Stimulated activated memory B cell treated with anti-CD40 and anti-IgM and Interleukin-4, amounts not matched to agents 10 μg/mL and 1 μg/mL and 100 μg/mL, for 72 hours (primary cell): ENCODE measurements at places on chromosomes 5 and 9.

- ATAC-seq: no peak
These were observed 246.8 kb downstream of the NSG2 start for GRCh38 chr5:174292348-174292747.

GRCh38 chr5:113057557-113057984 is 81.0 kb downstream of the DCP2 start:
- no peak for ATAC-seq

DNA sequence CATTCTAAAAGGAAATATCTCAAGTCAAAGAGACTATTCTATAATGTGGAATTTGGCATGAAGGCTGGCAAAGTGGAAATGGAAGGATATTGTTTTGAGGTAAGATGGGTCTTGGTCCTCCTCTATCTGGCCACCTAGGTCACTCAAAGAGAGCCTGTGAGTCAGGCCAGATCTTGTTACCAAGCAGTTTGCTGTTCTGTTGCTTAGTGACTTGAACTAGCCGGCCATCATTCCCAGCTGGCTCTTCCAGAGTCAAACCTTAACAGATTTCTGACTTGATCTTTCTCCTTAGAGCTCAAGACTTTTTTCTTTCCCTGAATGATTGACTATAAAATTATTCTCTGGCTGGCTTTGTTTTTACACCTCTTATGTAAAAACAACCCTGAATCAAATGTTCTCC is 136.1 kb downstream of the PDE4D start:
- no peak for ATAC-seq

GRCh38 chr5:16864631-16865131 is 71.4 kb downstream of the MYO10 start:
- no peak for ATAC-seq

GRCh38 chr5:178440181-178440580 is 150.0 kb downstream of the COL23A1 start:
- ATAC-seq: no peak

DNA sequence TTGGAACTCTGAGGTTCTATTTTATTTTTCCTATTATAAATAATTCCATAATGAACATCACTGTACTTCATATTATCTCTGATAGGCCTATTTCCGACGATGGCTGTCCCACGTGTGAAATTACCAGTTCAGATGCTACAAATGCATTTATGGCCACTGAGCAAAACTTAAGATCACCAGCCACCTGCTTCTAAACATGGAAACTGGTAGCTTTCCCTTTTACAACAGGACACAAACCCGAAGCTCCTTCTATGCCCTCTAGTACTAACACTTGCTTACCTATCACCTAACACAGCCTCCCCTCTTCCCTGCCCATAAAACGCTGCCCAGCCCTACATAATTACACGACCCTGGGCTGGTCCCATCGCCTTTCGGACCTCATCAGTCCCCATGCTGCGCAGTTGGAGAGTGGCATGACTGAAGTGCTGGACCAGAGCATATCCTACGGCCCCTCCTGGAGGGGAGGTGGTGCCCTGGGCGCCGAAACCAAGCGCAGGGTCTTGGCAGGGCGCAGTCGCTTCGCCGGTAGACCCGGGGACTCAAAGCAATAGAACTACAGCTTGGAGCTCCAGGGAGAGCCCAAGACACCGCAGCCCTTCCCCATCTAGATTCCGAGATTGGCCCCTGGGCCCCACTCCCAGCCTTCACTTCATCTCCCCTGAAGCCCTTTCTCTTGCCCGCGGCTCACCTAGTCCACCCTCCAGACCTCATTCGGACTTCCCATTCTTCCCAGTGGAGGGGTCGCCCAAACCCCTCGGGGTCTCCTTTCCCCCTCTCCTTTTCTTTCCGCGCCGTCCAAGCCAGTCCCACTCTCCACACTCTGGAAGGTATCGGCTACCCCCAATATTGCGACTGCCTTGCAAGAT is 1.0 kb upstream of the SAP30L start:
- no peak for ATAC-seq

DNA sequence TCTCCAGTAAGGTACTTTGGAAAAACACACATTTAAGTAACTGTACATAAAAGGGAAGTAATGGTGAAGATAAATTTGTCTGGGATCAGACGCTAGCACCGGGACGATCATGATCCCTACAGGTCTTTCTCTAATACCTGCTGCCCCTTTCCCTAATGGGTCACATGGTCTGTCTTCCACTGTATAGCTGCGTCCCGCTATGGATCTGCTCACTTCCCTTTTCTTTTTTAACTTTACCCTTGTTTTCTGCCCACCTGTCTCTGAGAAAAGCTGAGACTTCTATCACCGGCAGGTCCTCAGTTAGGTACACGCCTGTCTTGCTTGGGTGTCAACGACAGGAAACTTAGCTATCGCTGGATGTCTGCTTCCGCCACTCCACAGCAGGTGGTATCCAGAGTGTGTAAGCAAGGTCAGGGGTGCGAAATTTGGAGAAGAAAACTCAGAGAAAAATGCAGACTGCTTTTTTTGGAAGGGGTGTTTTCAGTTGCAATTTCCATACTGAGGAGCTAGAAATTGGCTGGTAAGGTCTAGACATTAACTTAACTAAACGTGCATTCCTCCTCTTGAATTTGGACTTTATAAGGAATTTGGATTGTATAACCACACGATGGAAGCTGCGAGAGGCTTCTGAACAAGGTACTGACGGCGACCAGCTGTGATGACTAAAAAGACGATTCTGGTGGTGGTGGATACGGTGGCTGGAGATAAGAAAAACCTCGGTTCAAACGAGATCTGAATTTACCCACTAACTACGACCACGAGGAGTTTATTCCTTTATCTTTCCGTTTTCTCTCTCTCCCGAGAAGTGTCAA is 1.1 kb upstream of the ICE1 start:
- ATAC-seq: peak; percentile 0

- no peak for ATAC-seq
These were observed 101.8 kb downstream of the MAST4 start for GRCh38 chr5:66697796-66698564.

GRCh38 chr5:112419164-112419985 is at the start of gene EPB41L4A:
Gene EPB41L4A, minus strand, starts transcription at chr5:112419277. Its CDS starts 238 bp downstream, at chr5:112419039.
- peak; percentile 17 for ATAC-seq

GRCh38 chr9:2570615-2571479 is 50.7 kb upstream of the VLDLR start:
- peak; percentile 38 for ATAC-seq

- no peak for ATAC-seq
These were observed 15.4 kb downstream of the FAM81B start for GRCh38 chr5:95406426-95407090.

DNA sequence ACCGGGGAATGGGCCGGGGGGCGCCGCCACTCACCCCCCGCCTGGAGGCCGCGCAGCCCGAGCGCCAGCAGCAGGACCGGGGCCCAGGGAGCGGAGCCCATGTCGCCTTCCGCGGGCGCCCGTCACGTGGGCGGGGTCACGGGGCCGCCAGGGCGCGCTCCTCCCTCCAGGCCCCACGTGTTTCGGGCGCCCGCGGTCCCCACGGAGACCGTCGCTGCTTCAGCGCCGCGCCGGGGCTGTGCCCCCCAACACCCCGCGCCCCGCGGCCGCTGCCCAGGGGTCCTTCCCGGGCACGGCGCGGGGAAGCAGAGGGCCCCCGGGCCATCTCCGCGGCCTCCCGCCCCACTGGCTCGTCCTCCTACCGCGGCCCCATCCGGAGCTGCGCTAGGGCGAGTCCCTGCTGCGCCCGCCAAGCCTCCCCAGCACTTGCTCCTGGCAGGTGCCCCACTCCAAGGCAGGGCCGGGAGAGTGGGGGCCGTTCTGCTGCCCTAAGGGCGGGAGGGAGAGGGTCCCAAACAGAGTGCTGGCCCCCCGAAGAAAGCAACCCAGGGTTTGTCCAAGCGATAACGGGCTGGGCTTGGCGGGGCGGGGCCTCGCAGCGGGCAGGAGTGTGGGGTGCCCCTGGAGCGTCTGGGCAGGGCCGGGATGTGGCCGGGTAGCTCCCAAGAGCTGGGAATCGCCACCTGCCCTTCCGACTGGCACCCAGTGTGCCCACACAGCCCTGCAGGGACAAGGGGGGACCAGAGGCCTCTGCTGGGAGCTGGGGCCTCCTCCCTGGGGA is at the start of gene DPP7:
DPP7 (minus strand) TSS at position 121 of the 781 bp plus-strand sequence; CDS start at position 101, 20 bp downstream.
- peak; percentile 92 for ATAC-seq

GRCh38 chr5:176647843-176648473 is 674 bp downstream of the TSPAN17 start:
- ATAC-seq: no peak

DNA sequence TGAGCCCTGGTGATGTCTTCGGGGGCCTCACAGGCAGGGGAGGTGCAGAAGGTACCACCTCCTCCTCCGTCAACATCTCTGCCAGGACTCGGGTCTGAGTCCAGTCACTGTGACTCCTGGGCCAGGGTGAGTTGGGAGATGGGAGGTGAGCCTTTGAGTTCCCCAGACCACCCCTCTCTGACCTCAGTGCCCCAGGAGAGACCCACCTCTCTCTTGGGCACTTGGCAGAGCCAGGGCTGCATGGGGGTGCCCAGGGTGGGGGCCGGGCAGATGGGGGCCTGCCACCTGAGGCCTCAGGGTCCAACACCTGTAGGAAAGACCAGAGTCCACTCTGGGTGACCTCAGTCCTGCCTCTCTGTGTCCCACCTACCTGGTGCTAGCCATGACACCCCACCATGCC is 6.8 kb downstream of the KIF12 start:
- no peak for ATAC-seq

GRCh38 chr9:34079181-34079580 is 30.5 kb upstream of the UBAP2 start:
- ATAC-seq: no peak

DNA sequence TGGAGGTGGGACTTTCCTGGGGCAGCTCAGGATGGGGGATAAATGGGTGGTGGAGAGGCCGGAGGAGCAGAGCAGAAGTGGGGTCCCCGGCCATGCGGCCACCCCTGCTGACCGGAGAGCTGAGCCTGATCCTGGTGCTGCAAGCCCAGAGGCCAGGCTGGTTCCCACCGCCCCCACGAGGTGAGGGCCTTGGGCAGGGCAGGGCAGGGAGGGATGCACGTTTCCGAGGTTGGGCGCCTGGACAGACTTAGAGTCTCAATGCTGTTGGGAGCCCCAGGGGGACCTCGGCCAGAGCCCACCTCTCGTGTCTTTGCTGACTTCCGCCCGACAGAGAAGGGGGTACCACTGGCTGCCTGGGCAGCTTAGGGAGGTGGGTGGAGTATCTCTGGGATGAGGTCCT is 5.5 kb downstream of the OBP2A start:
- no peak for ATAC-seq

DNA sequence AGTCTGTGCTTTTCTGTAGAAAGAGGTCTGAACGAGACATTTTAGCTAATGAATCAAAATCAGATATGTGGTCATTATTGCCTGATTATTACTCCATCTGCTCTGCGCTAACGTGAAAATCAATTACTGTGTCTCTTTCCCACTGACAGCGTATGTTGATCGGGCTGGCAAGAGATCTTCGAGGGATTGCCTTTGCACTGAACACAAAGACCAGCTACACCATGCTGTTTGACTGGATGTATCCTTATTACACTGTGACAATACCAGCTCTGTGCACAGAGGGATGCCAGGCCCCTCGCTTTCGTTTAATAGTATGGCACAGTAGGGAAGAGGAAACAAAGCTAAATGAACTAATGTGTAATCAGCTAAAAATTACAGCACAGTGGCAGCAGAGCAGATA is 103.7 kb upstream of the TLX3 start:
- ATAC-seq: no peak

DNA sequence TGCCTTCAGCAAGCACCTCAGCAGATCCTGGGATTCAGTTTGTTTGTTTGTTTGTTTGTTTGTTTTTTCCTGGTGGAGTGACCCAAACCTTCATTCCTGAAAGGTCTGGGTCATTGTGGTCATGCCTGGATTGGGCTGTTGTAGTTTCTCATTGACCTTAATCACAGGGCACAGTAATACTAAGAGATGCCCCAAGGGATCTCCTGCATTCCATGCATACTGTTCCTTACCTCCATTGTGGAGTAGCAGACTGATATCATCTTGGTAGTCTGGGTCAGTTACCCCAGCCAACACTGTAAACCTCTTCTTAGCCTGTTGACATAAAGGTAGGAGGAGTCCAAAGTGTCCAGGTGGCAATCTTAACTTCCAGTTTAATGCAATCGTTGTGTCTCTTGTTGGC is 1466.7 kb upstream of the CDH9 start:
- ATAC-seq: no peak

GRCh38 chr9:136170006-136170901 is 34.7 kb downstream of the LHX3 start:
- ATAC-seq: peak; percentile 86

DNA sequence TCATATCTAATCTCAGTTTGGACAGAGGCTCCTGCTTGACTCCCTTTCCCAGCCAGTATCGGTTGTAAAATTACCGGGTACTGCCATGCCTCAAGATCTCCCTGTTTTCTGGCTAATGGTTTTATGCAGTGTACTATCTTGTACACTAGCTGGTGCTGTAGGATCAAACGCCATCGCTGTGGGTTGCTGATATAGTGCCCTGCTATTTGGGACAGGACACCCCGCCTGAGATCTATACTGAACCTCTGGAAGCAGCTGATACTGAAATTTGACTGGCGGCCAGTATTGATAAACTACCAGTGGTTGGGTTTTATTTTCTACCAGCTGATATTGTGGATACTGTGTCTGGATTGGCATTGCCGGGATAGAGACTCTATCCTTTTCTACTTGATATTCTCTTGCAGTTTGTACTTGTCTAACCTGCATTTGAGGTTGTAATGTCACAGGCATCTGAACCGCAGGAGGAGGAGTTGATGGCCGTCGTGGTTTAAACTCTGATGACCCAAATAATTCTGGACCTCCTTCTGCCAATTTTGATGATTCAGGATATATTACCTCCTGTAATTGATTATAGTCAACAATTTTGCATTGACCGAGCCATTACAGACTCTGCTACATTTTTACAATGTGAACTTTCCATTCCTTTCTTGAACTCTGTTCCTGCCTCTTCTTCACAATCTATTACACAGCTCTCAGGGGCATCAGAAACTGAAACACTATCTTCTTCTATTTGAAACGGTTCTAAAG is 112.5 kb upstream of the LARP1 start:
- no peak for ATAC-seq

GRCh38 chr9:79684711-79685575 is 113.2 kb downstream of the TLE4 start:
- no peak for ATAC-seq

DNA sequence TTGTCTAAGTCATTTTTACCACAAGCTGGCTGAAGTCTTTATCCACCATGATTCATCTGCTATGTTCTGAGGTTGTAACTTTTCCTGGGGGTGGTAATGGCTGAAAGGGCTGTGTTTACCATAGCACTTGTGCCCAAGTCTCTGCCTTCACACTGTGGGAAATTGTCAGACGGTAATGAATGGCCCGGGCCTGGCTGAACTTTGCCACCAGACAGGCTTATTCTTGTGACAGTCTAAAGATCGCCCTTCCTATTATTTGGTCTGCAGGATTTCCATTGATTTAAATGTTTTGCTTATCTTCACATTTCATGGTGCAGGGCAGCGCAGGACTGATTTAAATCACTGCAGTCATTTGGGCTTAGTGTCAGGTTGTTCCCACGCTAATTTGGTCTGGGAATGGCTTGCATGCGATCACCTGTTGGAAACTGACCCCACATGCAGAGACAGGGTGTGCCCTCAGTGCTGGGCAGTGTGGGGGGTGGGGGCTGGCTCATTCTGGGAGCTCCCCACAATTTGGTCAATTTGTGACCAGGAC is 109.3 kb upstream of the ICE1 start:
- no peak for ATAC-seq

- no peak for ATAC-seq
These were observed 89.5 kb downstream of the MPDZ start for GRCh38 chr9:13190040-13190439.

GRCh38 chr9:16728137-16728508 is 142.3 kb downstream of the BNC2 start:
- ATAC-seq: no peak
